ENCODE measurements at places on chromosomes 1 and 21. TPM values are rescaled to one million over a fixed set of nuclear protein-coding genes. Genes with fewer than 3 reads are reported as not detected.

DNA sequence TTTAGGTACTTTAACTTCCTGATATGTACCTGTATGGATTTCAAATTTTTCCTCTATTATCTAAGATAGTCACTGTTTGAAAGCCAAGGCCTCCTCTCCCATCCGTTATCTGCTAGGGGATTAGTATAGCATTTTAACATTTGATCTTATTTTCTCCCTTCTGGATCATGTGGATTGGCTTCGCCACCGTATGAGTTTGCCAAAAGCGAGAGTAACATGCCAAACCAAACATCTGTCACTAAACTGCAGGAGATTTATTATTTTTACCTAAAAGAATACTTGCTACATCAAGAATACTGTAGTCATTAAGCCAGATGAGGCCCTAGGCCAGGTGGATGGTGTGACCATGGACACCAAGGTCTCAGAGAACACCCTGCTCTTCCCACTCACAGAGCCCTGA lies 28.5 kb upstream of the EEIG2 start:
- no peak for DNase-seq

DNA sequence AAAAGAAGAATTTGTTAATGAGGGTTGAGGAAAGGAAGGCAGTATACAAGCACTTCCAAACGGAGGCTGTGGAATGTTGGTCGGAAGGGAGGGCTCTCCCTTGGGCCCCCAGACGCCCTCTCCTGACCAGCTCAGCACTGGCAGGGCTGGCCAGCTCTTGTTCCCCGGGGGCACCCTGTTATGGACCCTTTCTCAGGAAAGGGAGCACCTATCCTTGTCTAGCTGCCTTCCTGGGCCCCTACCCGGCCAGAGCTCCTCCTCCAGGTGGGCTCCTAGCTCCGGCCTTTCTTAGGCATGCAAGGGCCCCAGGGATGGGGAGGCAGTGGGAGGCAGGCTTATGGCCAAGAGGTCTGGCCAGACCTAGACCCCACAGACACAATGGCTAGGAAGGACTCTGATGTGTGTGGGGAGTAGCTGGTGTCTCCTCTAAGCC lies 926 bp downstream of the BLACAT1 start:
- DNase-seq = no peak

GRCh38 chr1:64663668-64664067 lies 81.2 kb upstream of the RAVER2 start:
- DNase-seq = peak; percentile 5

DNA sequence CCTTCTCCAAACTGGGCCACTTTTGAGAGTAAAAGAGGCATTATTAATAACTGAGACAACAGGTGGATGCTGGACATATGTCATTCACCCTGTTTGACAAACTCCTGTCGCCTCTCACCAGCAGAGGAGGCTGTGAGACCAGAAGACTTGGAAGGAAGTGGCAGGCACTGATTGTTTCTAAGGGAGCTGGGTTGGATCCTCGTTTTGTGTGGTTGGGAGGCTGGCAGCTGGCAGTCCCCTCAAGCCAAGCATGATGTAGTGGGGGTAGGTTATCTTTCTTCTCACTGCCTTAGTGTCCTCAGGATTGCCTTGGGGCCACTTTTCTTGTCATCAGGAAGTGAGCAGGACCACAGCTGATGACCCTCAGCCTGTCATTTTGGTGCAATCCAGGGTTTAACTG lies 86.5 kb upstream of the KCNJ15 start:
- no peak for DNase-seq

The TMEM79 gene
- total RNA-seq = 11.3 TPM

The ASCL5 gene
- 0.15 TPM for total RNA-seq

GRCh38 chr1:185864889-185865517 lies 130.8 kb downstream of the HMCN1 start:
- DNase-seq = no peak

DNA sequence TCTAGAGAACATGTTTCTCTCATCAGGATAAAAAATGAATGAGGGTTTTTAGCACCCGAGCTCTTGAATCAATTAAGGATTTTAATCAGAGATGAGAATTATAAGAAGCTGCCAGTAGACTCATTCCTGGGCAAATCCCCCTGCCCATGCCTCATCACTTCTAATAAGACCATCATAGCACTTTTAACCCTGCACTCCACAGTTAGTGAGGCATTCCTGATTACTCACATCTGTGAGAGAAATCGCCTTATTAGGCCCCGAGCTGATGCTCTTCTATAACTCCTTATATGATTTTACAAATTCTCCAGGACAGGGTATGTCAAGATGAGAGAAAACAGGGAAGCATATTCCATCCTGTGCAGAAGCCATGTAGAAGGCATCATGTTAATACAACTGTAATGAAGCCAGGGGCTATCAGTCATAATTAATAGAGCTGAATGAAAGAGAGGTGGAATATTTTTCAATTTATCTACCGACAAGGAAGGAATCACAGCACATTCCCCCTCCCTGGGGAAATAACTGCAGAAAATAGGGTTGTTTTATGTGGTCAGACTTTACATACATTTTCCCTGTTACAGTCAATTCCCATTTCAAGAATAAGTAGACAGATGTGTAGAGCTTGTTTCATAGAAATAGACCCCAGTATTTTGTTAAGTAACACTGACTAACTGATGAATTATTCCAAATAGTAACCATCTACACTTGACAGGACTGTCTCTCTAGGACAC lies 272.7 kb downstream of the HHIPL2 start:
- no peak for DNase-seq

- DNase-seq = no peak
Measured at GRCh38 chr1:209800984-209801834, 4.7 kb downstream of the IRF6 start.

- DNase-seq = no peak
Measured at GRCh38 chr1:244214009-244214967, 163.2 kb downstream of the ZBTB18 start.

DNA sequence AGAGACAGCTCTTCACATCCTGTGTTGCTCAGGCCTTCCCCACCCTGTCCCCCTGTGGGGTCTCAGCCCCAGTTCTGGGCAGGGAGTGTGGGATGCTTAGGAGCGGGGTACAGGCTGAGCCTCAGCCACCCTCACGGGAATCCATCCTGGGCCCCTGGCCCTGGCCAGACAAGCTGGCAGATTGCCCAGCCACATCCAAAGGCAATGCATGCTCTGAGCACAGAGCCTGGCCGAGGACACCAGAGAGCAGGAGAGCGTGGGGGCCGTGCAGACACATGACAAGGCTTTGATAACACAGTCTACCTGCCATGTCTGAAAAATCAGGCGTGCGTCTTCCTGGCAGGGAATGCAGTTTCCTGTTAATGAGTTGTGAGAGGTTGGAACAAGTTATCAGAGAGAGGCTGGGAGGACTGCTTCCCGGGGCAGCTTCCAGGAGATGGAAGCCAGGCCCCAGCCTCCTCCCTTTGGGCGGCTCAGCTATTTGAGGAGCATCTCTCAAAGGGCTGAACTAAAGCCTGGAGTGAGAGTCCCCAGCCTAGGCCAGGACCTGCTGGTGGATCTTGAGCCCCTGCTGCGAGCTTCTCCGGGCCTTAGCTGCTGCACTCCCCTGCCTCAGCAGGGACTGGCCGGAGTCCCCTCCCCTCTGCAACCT lies 72.2 kb upstream of the SELENON start:
- no peak for DNase-seq

DNA sequence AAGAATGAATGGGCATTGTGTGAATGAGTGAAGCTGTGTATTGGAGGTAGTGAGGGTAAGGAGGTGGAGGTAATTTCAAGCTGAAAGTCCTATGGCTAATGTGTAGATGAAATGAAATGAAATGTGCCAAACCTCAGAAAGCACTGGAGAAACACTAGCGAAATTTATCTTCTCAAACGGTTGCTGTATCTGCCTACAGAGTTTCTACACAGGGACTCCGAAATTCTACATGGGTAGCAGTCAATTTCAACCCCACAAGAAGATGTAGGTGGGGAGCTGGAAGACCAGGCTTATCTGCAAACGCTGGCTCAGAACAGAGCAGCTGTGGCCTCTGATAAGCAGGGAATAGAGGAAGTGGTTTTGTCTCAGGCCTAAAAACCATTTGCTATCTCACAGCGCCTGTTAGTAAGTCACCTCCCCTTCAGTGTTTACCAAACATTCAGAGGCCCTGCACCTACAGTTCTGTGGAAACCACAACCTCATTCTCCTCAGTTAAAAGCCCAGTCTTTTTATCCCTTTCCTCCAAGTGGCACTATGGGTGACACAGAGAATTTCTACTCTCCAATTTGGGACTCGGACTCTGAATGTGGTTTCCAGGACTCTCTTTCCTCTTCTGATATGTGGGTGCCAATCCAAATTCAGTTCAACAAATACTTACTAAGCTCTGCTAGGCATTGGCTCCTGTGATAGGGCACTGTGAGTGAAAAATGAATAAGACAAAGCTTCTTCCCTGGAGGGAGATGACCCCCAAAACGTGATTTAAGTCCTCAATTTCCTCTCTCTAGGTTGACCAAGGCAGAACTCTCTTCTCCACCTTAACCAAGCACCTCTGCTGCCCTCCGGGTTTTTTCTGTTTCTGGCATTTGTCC lies 17.2 kb upstream of the SLAMF6 start:
- no peak for DNase-seq

- DNase-seq = no peak
Measured at GRCh38 chr1:91224878-91225277, 179.8 kb downstream of the HFM1 start.

DNA sequence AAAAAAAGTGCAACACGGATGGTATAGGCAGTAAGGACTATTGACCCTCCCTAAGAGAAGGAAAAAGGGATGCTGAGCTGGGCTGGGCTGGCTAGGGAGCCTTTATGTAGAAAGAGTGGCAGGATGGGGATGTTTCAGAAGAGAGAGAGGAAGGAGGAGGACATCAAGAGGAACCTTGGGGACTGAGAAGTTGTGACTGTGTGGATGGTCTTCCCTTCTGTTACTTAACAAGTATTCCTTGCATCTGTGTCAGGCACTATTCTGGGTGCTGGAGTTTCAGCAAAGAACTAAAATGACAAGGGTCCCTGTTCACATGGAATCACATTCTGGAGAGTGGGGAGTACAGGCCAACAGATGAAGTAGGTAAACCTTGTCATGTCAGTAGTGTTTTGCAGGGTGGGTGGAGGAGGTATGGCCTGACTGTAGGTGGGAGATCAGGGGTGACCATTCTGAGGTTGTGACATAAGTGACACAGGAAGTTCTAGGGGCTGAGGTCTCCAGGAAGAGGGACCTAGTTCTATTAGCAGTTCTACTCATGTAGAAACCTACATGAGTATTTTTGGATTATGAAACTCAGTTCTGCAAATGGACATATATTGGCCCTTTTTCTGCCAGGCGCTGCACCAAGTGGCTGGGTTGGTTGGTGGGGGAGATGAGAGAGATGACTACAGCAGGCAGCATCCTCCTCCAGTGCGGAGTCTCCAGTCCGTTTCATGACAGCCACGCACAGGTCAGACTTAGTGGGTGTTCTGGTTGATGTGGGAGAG lies 53.8 kb downstream of the PRDM2 start:
- DNase-seq = no peak

The EFNA1 gene
- total RNA-seq = 18.1 TPM

- DNase-seq = no peak
Measured at GRCh38 chr1:115712911-115713609, 55.5 kb downstream of the CASQ2 start.

DNA sequence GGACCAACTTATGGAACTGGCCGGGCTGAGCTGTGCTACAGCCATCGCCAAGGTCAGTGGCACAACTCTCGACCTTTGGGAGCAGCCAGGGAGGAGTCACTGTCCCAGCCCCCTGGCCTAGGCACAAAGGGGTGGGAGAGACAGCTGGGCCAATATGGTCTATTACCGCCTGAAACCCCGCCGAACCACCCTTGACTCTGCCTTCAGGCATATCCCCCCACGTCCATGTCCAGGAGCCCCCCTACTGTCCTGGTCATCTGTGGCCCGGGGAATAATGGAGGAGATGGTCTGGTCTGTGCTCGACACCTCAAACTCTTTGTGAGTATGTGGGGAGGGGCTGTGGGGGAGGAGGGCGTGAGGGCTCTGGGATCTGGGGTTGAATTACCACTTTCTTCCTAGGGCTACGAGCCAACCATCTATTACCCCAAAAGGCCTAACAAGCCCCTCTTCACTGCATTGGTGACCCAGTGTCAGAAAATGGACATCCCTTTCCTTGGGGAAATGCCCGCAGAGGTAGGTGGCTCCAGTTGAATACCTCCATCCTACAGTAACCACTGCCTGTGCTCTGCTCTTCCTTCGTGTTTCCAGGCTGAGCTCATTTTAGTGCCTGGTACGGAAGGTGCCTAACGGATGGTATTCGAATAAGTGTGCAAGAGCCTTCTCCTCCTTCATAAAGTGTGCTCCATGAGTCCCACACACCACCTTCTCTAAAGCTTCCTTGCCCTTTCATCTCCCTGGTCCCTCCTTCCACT lies 758 bp downstream of the NAXE start:
- DNase-seq = no peak

The SNX7 gene
- total RNA-seq = 19.0 TPM

DNA sequence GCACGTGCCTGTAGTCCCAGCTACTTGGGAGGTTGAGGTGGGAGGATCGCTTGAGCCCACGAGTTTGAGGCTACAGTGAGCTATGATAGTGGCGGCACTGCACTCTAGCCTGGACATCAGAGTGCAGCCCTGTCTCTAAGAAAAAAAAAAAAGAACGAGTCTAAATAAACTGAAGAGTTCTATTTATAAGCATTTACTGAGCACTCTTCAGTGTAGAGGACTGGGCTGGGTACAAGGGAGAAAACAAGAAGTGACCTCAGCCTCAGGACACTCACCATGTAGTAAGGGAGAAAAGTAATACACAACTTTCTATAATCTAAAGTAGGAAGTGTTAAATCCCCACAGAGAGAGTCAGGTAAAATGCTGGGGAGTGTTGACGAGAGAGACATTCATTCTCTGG lies 35.0 kb downstream of the NAV1 start:
- no peak for DNase-seq

- DNase-seq = no peak
Measured at GRCh38 chr21:16071761-16072160, 342.0 kb downstream of the USP25 start.

DNA sequence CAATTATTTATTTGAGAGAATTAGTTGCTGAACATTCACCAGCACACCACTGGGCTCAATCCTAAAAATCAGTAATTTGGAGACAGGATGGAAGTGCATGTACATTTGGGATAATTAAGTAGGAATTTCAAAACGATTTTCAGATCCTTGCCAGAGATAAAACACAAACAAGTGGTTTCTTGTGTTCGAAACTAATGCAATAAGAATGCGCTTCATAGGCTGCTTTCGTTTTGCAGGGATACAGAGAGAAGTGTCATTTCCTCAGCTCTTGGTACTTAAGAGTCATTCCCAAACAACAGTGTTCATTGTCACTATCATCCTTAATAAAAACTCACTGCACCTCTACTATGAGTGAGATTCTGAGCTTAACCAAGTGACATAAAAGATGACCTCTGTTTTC lies 20.6 kb upstream of the USP24 start:
- no peak for DNase-seq

- DNase-seq = no peak
Measured at GRCh38 chr1:26411624-26412074, 1.0 kb downstream of the LIN28A start.

DNA sequence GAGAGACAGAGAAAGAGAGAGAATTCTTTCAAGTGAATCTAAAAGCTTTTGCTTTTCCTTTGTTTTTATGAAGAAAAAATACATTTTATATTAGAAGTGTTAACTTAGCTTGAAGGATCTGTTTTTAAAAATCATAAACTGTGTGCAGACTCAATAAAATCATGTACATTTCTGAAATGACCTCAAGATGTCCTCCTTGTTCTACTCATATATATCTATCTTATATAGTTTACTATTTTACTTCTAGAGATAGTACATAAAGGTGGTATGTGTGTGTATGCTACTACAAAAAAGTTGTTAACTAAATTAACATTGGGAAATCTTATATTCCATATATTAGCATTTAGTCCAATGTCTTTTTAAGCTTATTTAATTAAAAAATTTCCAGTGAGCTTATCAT lies 117.6 kb downstream of the PTPRC start:
- DNase-seq = peak; percentile 47

The MYOG gene
- total RNA-seq = not detected

The PYHIN1 gene
- not detected for total RNA-seq
